ENCODE measurements at places on chromosomes 5 and 9.

GRCh38 chr5:154265197-154265773 lies 74.8 kb downstream of the GALNT10 start:
- no peak for DNase-seq

DNA sequence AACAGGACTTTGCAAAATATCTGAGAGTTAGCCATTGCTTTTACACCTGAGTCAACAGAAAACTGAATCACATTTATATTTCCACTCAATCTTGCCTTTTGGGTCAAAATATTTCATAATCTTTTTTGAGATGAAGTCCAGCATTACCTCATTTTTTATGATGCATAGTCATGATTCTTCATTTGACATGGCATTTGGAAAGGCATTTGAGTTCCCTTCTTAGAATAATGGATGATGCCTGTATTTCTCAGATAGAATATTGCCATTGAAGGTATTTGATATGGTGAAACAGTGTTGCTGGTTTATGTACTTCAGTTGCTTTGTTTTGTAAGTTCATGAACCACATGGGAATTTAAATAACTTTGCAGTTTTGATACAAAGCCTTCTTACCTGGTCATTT lies 180.4 kb downstream of the PRR16 start:
- DNase-seq: no peak

DNA sequence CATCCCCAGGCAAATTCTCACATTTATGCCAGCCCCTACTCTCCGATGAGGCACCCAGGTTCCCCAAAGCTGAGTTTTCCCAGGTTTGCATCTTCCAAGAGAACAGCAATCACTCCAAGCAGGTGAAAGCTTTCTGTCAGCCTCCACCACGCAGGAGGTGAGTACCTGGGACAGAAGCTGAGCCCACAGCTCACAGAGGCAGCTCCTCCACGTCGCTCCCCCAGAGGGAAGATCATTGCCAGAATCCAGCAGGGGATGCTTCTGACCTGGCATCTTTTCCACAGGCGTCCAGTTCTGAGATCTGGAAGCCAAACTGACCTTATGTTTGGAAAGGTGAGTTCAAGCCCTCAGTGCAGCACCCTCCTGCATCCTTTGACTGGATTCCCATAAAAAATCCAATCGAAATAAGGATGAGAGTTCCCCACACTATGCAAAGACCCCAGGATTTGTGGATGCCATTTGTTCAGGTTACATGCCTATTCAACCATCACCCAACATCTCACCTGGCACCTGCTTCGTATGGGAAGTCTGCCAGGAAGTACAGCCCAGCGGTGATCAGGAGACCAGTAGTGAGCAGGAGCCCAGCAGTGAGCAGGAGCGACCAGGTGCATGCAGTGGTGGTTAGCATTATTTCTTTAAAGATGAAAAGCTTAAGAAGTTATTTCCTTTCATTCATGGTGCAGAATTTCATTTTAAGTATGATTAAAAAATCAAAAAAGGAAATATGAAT lies 47.4 kb upstream of the OLFM1 start:
- no peak for DNase-seq

DNA sequence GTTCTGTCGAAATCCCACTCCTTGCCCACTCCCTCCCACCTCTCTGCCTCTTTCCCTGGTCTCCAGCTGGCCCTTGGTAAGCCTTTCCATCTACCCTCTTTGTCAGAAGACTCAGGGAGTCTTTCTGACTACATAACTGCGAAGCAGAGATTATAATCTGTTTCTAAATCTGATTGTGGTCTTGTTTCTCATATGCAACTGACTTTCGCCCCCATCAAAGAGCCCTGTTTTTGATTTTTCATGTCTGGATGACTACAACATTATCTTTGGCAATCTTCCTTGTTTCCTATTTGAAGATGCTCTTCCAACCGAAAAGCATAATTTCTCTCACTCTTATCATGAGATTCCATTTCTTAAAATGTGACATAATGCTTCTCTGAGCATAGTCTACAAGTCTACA lies 218.2 kb upstream of the ADAMTSL1 start:
- DNase-seq: no peak

All from left hindlimb (tissue), 1 donor.